ENCODE measurements at places on chromosomes 6 and 20.

- DNase-seq, result no peak
These were observed 4.0 kb upstream of the ACSS1 start for GRCh38 chr20:25061821-25062530.

DNA sequence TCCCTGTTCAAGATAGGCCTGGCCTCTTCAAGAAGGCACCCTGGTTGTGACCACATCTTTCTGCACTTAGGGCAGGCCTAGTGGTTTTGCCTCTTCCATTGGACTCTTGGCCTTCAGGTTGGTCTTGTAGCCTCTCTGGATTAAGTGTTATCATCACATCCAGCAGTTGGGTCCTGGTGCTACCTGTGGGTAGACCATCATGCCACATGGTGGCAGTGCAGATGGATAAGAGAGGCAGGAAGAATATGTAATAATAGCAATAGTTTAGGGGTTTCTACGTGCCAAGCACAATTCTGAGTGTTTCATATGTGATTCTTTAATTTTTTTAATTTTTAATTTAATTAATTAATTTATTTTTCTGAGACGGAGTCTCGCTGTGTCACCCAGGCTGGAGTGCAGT lies 28.5 kb upstream of the SNRPB2 start:
- DNase-seq, result peak; percentile 2

GRCh38 chr20:15257569-15257870 lies 920.1 kb upstream of the FLRT3 start:
- DNase-seq, result no peak

GRCh38 chr6:159298840-159299239 lies 129.6 kb downstream of the FNDC1 start:
- DNase-seq, result no peak

DNA sequence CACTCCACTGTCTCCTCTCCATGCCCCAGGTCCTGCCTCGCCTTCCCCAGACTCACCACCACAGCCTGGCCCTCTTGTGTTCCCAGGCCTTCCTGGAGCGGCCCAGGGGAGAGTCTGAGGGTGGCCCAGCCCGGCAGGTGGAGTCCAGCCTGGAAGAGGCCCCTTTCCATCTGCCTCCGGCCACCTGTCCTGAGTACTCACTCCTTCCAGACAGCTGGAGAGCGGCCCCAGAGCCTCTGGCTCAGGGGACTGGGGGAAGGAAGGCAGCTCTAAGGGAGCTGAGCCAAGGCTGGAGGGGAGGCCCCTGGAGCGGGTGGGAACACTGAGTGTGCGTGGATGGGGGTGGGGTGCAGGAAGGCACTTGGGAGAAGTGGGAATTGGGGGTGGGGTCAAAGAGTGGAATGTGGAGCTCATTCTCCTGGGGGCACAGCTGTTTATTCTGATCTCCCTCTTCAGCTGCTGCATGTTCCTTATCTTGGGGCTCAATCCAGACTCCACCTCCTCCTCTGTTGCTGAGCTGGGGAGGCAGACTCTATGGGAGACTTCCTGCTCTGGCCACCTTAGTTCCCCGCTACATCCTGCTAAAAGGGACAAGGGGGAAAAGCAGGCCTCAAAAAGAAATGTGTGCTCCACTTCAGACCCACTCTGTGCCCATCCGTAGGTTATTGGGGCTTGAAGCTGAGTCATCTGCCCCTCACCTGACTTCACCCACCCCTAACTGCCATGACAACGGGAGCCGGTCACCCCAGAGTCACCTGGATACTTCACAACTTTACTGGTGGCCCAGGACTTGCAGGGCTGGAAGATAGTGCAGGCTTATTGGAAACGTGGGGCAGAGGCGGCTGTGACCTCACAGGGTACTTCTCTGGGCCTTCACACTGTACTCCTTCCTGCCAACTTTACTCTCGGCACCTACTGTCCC lies 19.5 kb upstream of the TAF8 start:
- no peak for DNase-seq

DNA sequence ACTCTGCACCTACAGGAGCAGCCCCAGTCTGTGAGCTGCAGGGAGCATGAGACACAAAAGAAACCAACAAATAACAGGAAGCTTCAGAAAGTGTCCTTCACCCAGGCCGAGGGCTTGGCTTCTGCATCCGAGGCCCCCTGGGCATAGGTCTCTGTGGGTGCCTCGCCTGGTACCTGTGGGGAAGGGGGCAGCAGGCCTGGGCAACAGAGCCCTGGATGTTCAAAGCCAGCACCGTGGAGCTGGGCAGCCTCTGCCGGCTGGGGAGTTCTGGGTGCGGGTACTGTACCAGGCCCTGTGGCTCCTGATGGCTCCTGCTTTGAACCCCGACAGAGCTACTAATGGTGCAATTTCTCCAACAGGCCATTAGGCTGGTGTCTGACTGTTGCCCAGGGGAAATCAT lies 55.7 kb downstream of the TMEM242 start:
- no peak for DNase-seq

GRCh38 chr6:12974551-12974950 lies 258.0 kb downstream of the PHACTR1 start:
- no peak for DNase-seq

GRCh38 chr6:2850538-2851113 lies 9.0 kb upstream of the SERPINB1 start:
- no peak for DNase-seq
